ENCODE measurements at places on chromosomes 16 and 17. TPM values are rescaled to one million over a fixed set of nuclear protein-coding genes. Genes with fewer than 3 reads are reported as not detected.

DNA sequence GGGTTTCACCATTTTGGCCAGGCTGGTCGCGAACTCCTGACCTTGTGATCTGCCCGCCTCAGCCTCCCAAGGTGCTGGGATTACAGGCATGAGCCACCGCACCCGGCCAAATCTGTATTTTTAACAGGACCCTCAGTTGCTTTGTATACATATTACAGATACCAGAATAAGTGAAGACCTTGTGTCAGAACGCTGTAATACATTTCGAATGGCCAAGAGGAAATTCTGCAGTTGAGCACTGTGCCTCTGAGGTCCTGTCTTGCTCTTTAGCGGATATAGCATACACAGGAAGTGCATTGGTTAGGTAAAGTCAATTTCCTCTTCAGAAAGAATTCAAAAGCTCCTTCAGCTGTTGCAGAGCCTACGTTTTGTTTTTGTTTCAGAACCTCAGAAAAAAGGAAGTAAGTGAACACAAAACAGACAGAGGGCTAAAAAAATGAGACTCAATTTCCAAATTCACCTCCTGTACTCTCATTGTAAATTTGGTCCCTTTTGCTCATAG, 15.7 kb downstream of the CRLF3 start:
- DNase-seq, result no peak

DNA sequence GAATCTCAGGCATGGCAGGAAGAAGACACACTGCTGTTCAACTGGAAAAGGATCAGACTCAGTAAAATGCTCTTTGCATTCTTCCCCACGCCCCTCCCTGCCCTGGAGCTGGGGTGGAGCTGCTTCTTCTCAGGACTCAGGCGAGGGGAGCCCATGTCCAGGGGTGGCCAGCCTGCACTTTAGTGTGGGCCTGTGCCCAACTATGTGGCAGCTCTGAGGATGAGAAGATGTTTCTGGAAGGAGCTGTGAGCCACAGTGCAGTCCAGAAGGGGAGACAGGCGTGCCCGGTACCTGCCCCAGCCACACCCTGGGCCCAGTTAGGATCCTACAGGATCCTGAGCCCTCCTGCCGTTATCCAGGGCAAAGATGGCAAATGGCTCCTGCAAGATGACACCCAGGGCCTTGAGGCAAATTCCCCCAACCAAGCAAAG, 120.3 kb downstream of the ANKRD11 start:
- DNase-seq, result no peak

GRCh38 chr16:31215287-31216162, 1.4 kb downstream of the PYDC1 start:
- DNase-seq, result peak; percentile 49

DNA sequence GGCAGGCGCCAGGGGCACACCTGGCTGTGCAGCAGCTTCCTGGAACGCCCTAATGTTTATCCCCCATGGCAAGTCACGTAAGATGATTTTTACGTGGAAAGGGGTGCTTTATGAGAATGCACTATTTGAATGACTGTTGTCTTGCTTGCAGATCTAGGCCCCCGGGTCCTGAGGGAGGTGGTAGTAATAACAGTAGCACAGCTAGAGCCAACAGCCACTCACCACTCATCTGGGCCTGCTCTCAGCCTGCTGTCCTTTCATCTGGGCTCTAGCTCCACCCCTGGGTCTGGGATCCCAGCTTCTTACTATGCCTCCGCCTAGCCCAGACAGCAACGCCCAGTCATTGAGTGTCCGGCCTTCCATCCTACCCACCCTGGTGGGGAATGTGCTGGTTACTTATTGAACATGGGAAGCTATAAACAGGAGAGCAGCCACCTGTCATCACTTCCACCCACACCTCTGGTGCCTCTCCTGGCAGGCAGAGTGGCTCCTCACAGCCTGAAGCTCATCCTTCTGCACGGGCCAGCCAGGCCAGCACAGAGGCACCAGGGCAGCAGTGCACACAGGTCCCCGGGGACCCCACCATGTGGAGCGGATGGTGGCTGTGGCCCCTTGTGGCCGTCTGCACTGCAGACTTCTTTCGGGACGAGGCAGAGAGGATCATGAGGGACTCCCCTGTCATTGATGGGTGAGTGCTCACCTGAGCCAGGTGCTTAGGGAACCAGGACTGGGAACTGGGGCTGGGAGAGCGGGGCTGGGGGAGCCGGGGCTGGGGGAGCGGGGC, 16.6 kb downstream of the DPEP1 start:
- DNase-seq, result no peak

DNA sequence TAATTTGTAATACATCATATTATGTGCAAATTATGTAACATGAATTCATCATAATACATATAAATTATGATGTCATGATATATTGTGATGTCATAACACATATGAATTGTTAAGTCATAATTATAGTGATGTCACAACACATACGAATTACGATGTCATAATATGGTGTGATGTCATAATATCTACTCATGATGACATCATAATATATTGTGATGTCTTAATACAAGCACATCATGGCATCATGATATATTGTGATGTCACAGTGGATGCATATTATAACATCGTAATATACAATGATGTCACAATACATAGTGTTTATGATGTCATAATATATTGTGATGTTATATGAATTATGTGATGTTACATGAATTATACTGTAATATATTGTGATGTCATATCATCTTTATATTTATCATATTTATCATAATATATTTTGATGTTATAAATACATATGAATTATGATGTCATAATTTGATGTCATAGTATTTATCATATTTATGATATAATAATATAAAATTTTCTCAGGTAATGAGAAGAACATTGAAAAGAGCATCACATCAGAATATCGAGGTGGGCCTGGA, 1793.0 kb downstream of the TP53TG3F start:
- no peak for DNase-seq

DNA sequence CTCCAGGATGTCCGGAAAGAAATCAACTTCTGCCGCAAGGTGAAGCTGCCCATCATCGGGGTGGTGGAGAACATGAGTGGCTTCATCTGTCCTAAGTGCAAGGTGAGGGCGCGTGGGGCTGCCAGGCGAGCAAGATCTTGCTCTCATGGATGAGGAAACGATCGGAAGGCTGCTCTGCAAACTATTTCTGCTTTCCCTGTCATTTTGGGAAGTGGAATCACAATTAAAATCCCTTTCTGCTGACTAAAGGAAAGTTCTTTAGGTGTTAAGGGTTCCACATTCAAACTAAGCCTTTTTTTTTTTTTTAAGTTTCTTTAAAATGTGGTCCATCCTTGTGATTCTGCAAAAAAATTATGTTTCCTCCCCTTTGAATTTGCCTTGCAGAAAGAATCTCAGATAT, 17.7 kb downstream of the NUBP1 start:
- no peak for DNase-seq

DNA sequence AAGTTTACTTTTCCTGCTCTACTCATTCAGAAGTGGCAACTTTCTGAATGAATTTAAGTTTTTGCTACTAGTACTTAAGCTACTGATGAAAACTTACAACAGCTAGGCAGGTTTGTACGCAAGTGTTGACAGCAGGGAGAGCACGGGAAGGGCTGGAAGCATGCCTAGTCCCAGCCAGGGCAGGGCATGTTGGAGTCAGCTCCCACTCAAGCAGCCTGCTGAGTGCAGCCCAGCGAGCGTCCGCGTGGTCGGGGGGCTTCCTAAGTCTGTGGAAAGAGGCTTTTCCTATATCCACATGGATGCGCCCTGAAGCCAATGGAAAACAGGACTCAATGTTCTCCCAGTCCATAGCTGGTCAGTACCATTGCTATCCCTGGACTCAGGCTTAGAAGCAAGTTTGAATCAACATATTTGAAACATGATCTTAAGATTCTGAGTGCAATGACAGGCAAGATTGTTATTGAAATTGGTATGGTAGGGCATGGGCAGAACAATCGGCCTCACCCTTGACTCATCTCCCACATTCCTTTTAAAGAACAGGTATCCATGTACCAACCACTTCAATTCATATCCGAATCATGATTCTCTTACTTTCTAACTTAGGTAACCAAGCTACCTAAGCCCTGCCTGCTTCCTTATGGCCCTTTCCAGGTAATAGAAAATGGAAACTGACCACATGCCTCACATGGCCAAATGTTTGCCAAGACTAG, 22.5 kb downstream of the CYB5D2 start:
- peak; percentile 62 for DNase-seq

DNA sequence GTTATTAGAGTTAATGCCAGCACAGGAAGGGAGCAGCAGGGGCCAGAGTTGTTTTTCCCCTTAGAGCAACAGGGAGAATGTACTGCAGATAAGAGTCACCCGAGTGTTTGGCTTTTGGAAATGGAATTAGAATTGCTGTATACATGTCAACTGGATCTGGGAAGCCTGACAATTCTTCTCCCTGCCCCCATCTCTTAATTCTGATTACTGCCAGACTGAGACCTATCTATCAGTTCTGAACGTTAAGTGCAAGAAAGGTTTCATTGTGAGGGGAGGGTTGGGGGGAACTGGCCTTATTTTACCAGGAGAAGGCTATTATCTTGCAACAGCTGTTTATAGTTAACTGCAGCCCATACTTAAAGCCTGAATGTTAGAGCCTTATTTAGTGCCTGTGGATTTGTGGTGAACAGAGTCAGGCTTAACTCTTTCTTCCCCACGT, 424.5 kb upstream of the CDH11 start:
- DNase-seq, result no peak

DNA sequence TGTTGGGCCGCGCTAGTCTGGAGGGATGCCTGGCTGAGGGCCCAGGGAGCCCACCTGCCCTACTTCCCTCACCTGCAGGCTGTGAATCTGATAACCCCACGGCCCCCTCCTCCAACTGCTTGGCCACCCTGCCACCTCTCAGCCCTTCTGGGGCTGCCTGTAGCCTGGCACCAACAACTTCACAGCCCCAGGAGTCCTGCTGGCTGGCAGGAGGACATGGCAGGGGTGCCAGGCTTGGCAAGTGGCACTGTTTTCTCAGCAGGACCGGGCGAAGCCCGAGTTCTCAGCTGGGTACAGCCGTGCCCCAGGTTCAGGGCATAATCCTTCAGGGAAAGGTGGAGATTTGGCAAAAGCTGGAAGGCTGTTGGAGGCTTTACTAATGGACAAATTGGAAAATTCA, 129.6 kb downstream of the CMIP start:
- no peak for DNase-seq

- DNase-seq, result no peak
Observed at GRCh38 chr17:49101054-49101534, 31.5 kb upstream of the B4GALNT2 start.

DNA sequence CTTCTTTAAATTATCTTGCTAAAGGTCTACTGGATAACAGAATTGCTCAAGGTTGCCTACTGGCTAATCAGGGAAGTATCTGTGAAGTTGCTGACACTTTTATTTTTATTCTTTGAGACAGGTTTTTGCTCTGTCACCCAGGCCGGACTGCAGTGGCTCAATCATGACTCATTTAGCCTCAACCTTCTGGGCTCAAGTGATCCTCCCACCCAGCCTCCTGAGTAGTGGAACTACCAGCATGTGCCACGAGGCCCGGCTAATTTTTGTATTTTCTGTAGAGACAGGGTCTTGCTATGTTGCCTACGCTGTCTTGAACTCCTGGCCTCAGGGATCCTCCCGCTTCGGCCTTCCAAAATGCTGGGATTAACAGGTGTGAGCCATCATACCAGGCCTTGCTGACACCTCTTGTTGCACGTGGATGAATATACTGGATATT, 43.1 kb downstream of the GLG1 start:
- no peak for DNase-seq

- no peak for DNase-seq
Observed at GRCh38 chr17:80259457-80260068, 1.1 kb upstream of the RNF213 start.

- no peak for DNase-seq
Observed at GRCh38 chr16:4601036-4601863, 13.4 kb downstream of the UBALD1 start.

- DNase-seq, result no peak
Observed at GRCh38 chr16:75294773-75295459, 43.5 kb upstream of the BCAR1 start.

The OR3A2 gene
- polyA plus RNA-seq, result not detected

The PCTP gene
- 11.8 TPM for polyA plus RNA-seq

The OR3A3 gene
- not detected for polyA plus RNA-seq

The GPR142 gene
- not detected for polyA plus RNA-seq

The COL1A1 gene
- 81.5 TPM for polyA plus RNA-seq

Data from heart right ventricle (tissue), 16 donors.